Stimulated activated CD8-positive, alpha-beta memory T cell treated with anti-CD3 and anti-CD28 coated beads, Interleukin-2, amount 100 ng/mL, for 48 hours (primary cell): ENCODE measurements at places on chromosomes 11 and 22.
A peak's percentile ranks its signal among the peaks of the same experiment; 100 is the strongest.

GRCh38 chr11:75351541-75351790, at the start of gene ARRB1:
ARRB1 (minus strand) TSS chr11:75351661; CDS start chr11:75351607, 54 bp downstream.
- DNase-seq: no peak

DNA sequence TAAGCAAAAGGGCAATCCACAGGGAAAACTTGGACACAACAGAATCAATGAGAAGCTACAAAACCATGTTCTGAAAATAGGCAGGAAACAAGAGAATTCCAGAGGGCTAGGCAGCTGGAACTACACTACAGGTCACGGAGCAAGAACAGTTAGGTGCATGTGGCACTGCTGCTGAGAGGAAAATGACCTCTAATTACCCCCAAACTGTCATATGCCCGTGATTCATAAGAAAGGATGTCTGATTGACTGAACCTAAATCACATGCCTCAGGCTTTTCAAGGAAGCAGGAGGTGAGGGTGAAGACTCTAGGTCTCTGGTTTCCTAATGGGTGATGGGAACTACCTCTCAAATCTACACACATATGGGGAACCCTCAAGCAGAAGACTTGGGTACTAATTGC, 17.9 kb upstream of the RRAS2 start:
- no peak for DNase-seq

DNA sequence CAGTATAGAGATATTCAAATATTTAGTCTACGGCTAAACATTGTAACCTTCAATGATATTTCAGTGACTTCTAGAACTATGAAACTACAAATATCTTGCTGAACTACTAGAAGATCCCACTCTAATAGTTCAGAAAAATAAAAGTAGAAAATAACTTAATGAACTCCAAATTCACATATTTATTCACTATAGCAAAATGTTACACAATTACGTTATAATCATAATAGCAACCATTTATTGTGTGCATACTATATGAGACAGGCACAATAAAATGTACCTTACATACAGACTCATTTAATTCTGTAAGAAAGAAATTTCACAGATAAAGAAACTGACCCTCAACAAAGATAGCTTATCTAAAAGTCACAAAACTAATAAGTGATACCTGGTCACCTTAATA, 57.9 kb downstream of the F2 start:
- no peak for DNase-seq

GRCh38 chr22:43802897-43803495, 9.1 kb downstream of the EFCAB6 start:
- no peak for DNase-seq

GRCh38 chr11:74316772-74317505, 5.5 kb upstream of the P4HA3 start:
- no peak for DNase-seq

GRCh38 chr11:11458485-11458884, 105.4 kb upstream of the CSNK2A3 start:
- no peak for DNase-seq

- DNase-seq: no peak
These were observed 191.7 kb downstream of the DSCAML1 start for GRCh38 chr11:117605331-117605730.

DNA sequence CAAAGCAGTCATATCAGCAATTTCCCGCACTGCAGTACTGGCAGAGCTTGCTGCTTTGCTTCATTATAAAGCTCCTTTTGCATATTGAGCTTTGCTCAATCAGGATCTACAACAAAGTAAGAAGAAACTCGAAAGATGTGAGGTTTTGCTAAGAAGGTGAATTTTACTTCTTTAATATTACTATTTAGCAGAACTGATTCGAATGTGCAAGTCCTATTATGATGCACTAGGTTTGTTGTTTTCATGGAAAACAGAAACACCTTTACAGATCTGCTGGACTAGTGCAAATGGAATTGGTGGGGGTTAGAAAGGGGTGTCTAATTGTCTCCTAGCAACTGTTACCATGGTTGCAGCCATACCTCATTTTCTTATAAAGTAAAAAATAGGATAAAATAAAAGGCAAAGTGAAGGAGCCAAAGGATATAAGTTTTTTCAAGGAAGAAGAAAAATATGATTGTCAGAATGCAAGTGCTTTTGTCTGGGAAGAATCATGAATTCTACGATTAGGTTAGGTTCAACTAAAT, 153.2 kb downstream of the MSANTD4 start:
- DNase-seq: no peak

GRCh38 chr11:14904745-14905103, 12.7 kb upstream of the CYP2R1 start:
- DNase-seq: peak; percentile 85

- no peak for DNase-seq
These were observed 306.8 kb upstream of the DDI1 start for GRCh38 chr11:103729617-103730016.

GRCh38 chr11:134471087-134471715, 59.2 kb upstream of the B3GAT1 start:
- DNase-seq: no peak

DNA sequence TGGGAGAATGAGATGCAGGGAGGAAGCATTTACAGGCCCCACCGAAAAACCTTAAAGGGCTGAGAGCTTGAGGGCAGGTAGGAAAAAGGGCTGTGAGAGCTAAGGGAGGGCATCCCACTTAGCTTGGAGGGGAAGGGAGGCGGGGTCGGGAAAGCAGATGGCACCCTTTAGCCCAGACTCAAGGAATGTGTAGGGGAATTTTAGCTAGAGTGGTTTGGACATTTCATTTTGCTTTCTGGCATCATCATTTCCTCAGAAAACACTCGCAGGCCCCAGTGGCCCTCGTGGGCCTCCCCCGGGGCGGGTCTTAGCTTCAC, 846 bp upstream of the STIM1 start:
- DNase-seq: no peak

DNA sequence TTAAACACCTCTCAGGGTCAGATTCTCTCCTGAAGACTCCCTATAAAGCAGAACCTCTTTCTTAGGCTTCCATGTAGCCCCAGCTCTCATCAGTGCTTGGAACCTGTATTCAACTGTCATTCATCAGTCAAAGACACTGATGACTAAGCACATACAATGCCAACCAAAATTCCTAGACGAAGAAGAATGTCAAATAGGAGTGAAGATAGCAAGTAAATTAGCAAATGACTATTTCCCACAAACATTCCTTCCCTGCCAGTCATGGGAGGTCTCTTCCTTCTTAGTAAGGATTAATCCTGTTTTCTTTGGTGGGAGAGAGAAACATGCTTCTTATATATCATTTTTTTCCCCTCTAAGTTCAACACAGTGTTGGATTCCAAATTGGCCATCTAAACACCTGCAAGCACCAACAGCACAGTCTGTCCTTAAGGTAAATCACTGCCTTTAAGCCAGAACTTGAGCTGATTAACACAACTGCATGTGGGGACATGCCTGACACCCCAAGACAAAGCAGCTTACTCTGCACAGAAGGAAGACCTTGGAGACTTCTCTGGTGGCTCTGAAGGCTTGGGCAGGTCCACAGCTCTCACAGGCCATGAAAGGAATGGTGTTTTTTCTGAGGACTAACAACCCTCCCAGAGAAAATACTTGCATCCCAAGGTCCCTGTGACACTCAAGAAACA, 47.5 kb upstream of the ME3 start:
- no peak for DNase-seq

- DNase-seq: no peak
These were observed 173.4 kb upstream of the TTC12 start for GRCh38 chr11:113141010-113141409.

- no peak for DNase-seq
These were observed 275.3 kb downstream of the C11orf87 start for GRCh38 chr11:109697140-109697843.

DNA sequence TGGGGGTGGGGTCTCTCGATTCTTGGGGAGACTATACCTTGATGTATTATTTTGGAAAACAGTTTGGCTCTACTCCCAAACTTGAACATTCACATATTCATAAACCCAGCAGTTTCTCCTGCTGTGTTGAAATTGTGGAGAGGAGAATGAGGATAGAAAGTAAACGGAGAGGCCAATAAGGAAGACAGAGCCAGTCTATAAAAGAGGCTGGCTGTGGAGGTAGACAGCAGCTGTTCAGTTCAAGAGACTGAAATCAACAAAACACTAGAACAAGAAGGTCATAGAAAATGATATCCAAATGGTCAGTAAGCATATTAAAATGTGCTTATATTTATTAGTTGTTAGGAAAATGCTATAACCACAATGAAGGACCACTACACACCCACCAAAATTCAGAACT, 1.9 kb upstream of the MOGAT2 start:
- no peak for DNase-seq

GRCh38 chr11:48055292-48056132, 75.2 kb downstream of the PTPRJ start:
- DNase-seq: peak; percentile 34

DNA sequence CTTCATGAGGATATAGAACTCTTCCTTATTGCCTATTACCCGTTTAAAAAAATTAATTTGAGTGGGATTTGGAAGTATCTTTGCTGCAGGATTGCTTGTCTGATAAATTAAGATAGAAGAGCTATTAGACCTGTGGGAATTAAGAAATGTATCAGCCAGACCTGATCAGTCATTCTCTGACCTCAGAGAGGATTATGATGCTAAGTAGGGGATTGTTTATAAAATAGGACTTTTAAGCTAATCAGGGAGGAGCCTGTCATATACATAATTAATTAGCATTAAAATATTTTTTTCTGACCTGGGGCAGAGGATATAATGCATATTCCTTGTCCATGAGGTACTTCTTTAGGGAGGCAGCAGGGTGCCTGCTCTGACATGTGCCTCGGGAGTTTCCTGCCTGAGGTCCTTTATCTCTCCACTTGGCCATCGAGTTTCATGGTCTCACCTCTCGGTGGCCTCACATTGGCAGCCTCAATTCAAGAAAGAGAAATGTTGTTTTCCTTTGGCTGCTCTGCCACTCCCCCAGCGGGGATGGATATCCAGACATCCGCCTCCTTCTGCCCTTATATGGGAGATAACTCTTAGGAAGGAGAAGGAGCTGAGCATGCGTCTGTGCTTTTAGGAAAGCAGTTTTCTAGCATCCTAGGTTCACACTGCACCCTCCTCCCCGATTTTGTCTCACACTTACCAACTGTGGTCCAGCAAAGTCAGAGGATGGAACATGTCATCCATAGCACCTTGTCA, 41.1 kb downstream of the DIXDC1 start:
- DNase-seq: no peak

DNA sequence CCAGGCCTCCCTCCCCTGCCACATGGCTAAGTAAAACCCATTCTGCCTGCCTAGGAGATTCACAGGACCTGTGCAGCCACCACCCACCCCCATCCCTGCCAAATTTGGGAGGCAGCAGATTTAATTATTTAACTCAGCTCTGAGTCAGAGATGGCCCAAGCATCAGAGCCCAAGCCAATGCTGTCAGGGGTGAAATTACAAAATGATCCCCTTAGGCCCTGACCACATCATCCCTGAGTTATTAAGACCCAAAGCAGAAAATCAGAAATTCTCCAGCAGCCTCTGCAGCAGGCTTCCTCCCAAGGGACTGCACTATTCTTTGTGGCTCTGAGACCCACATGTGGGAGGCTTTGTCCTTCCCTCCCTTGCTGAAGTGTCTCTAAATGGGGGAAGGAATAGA, 52.8 kb upstream of the RRAS2 start:
- DNase-seq: no peak

DNA sequence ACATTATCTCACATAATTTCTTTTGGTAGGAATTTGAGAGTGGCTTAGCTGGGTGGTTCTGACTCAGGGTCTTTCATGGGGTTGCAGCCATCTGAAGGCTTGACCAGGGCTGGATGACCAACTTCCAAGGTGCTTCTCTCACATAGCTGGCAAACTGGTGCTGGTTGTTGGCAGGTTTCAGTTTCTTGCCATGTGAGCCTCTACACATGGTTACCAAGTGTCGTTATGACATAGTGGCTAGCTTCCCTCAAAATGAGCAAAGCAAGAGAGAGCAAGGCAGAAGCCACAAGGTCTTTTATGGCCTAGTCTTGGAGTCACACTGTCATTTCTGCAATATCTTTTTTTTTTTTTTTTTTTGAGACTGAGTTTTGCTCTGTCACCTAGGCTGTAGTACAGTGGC, 4.2 kb upstream of the TFIP11 start:
- DNase-seq: no peak

- DNase-seq: no peak
These were observed 60.3 kb downstream of the SYTL2 start for GRCh38 chr11:85750646-85751045.

- DNase-seq: no peak
These were observed 265.5 kb upstream of the NARS2 start for GRCh38 chr11:78840200-78840599.

- no peak for DNase-seq
These were observed 117.7 kb upstream of the LMO1 start for GRCh38 chr11:8381343-8381742.

- DNase-seq: no peak
These were observed 1850.2 kb upstream of the RAG2 start for GRCh38 chr11:38448284-38448683.

- DNase-seq: no peak
These were observed 327.0 kb upstream of the CCDC90B start for GRCh38 chr11:83612891-83613766.

GRCh38 chr11:131354251-131354701, 16.1 kb upstream of the NTM start:
- no peak for DNase-seq

DNA sequence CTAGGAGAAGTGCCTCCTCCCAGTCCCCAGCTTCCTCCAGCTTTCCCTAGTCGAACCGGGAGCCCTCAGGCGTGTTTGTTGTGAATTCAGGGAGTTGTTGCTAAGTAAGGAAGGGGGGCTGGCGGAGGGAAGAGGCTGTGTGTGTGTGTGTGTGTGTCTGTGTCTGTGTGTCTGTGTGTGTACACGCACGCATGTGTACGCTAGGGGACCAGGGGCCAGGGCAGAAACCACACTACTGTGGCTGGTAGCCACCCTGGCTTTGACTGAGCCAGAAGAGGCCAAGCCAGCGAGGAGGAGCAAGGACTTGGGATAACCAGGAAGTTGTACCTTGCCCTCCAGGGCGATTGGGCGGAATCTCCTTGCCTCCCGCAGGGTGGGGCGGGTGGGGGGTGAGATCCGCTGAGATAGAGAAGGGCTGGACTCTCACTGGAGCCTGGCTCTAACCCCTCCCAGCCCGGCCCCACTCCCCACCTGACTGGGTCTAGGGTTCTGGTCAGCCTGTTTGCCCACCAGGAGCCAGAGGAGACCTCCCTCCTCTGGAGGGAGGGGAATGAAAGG, 7.5 kb downstream of the BCL9L start:
- no peak for DNase-seq

DNA sequence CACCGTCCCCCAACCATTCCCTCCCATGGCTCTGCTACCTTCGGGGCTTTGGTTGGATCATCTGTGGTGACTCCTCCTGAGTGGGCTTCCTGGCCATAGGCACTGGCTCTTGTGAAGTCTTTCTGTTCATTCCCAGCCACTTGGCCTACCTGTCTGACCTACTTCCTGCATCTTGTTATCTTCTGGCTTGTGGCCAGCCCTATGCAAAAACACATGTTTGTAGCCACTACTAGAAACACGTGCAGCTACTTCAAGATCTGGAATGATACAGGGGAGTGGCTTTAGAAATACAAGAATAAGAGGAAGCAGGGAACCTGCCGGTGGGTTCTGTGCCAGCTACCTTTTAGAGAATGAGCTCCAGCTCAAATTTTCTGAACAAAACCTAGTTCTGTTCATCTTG, 20.9 kb downstream of the RCOR2 start:
- DNase-seq: no peak
